ENCODE measurements at places on chromosomes 2 and 18.

- DNase-seq, result no peak
Observed at GRCh38 chr2:236663287-236664101, 93.9 kb downstream of the ACKR3 start.

GRCh38 chr2:46096260-46096659 lies 200.9 kb upstream of the EPAS1 start:
- no peak for DNase-seq

GRCh38 chr2:55530539-55531081 lies 11.1 kb downstream of the CFAP36 start:
- DNase-seq, result no peak

DNA sequence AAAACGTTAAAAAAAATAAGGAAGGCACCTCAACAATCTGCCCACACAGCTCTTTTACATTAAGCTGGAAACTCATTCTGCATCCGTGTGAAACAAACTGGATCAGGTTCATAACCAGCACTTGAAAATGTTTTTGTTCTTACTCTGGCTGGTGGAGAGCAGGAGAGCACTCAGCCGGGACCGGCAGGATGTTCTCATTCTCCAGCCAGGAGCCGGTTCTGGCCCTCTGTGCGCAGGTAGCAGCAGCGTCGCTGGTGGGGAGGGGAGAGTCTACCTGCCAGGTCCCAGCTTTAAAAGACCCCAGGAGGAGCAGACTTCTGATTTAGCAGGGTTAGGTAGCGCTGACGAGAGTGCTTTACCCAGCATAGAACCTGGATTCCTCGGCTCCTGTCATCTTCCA lies 834.9 kb upstream of the SALL3 start:
- no peak for DNase-seq

GRCh38 chr18:36316246-36316645 lies 18.7 kb downstream of the FHOD3 start:
- DNase-seq, result no peak

GRCh38 chr2:230739961-230740360 lies 27.3 kb downstream of the CAB39 start:
- DNase-seq, result no peak

DNA sequence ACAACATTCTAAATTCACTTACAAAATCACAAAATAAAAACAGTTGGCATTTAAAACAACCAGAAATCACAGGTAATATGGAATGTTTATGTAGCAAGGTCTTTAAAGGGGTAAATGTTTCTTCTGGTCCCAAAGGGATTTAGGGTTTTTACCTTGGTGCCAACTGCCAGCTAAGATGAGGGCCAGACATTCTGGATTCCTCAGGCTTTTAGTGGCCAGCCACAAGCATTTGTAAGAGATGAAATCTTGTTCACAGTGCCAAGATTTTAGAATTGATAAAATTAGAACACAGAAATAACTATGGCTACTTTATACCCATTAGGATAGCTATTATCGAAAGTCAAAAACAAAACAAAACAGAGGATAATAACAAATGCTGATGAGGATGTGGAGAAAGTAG lies 60.4 kb upstream of the CDKL4 start:
- no peak for DNase-seq

DNA sequence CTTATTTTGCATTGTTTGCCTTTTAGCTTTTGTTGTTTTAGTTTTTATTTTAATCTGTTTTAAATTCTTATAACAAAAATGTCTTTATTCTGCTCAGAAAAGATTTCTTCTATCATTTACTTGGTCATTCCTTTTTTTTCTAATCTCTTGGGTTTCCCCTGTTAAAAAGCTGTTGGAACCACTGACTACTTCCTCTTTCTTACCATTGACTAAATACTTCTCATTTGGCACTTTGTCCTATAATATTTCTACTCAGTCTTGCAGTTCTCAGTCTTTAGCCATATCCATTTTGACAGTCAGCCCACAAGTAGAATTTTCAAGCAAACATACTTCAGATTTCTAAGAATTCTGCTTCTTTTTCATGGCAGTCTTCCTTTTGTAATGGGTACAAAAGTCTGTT lies 567.2 kb downstream of the SATB2 start:
- DNase-seq, result no peak
